ENCODE measurements at places on chromosomes 5 and 9.

GRCh38 chr9:127767909-127768331 is 10.5 kb downstream of the SH2D3C start:
- DNase-seq: no peak

- DNase-seq: no peak
Observed at GRCh38 chr9:90907056-90907445, 105.4 kb downstream of the SYK start.

GRCh38 chr9:135299239-135299590 is 180.4 kb upstream of the PPP1R26 start:
- DNase-seq: no peak

- DNase-seq: no peak
Observed at GRCh38 chr9:112809351-112809848, 58.8 kb downstream of the SNX30 start.

DNA sequence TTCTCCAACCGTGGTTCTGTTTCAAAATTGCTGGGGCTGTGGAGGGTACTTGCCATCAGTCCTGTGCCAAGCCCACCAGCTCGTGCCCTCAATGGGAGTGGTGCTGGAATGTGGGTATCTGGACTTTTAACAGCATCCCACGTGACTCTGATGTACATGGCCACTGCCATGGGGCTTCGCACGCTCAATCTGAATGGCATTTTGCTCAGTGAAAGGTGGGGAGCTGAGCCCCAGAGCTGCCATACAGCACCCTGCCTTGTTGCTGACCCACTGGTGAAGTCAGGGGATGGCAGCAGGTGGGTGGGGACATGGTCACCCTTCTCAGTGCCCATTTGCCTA is 16.6 kb upstream of the SYNPO start:
- DNase-seq: no peak

DNA sequence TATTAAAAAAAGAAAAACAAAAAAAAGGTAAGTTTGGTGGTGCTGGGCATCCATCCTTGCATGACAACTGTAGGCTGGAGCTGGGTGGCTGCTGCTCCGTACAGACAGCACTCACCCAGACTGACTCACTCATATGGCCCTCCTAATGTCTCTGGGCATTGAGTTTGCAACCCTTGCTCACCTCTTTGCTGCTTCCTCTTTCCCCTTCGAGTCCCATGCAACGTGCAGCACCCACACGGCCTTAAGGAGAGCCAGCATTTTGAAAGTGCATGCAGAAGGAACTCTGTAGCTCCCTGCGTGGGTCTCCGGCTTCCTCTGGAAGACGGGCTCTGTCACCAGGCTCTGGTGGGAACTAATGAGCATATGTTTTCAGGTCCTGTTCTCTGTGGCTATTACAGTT is 60.5 kb upstream of the ENTREP1 start:
- DNase-seq: no peak

DNA sequence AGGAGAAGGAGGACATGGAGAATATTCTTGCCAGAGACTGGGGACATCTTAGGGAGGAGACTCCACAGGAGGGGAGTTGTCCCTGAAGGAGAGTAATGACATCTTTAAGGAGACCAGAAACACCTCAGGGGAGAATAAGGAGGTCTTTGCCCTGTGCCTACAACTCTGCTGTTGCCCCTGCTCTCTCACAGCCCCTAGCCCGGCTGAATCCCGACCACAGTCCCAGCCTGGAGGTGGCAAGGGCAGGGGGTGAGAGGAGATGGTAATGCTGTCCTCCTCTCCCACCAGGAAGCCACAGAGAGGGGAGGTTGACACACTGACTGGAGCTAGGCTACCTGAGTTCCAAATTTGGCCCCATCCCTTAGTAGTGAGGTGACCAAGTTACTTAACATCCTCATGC is 30.2 kb upstream of the ENHO start:
- DNase-seq: no peak

DNA sequence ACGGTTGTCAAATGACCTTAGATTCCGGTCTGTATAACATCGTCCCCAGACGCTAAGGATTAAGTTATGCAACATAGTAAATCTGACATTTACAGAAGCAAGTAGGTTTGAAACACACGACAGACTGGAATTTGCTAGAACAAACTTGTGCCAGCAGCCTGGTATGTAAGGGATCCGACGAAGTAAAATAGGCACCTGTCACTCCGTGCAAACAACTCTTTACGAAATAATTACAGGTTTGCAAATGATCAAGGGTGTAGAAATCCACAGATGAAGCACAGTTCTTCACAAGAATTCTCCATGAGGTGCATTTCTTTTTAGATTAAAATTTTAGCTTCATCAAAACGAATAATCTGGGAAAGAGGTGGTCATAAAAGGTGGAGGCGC is 508 bp downstream of the MOCS2 start:
- DNase-seq: no peak

DNA sequence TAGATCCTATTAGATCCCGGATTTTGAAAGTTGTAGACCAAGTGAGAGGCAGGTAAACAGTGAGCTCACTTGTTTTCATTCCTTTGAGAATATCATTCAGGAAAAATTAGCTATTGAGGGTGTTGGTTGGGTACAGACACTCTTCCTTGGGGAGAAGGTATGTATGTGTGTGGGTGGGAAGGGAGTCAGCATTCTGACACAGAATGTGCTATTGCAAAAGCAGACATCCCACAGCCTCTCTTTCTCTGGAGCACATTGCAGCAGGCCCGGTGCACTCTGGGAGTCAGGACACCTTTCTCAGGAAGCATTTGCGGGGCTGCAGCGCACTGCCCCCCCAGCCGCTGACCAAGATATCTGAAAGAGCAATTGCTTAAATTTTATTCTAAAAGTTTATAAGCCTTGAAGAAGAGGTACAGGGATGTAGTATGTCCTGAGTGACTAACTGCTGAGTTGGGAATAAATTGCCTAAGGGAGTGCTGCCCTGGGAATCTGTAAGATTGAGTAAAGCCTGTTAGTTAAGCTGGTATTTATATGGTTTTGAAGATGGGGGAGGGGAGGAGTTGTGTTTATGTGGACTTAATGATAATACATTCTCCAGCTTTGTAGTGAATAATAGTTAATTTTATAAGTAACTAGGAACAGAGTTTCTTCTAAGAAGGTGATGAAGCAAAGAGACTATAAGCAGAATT is 5.2 kb downstream of the TNFAIP8 start:
- DNase-seq: no peak

DNA sequence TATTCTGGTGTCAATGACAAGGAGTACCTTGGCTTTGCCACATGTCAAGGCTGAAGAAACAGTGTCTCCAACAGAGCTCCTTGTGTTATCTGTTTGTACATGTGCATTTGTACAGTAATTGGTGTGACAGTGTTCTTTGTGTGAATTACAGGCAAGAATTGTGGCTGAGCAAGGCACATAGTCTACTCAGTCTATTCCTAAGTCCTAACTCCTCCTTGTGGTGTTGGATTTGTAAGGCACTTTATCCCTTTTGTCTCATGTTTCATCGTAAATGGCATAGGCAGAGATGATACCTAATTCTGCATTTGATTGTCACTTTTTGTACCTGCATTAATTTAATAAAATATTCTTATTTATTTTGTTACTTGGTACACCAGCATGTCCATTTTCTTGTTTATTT is 19.8 kb downstream of the CD274 start:
- no peak for DNase-seq

DNA sequence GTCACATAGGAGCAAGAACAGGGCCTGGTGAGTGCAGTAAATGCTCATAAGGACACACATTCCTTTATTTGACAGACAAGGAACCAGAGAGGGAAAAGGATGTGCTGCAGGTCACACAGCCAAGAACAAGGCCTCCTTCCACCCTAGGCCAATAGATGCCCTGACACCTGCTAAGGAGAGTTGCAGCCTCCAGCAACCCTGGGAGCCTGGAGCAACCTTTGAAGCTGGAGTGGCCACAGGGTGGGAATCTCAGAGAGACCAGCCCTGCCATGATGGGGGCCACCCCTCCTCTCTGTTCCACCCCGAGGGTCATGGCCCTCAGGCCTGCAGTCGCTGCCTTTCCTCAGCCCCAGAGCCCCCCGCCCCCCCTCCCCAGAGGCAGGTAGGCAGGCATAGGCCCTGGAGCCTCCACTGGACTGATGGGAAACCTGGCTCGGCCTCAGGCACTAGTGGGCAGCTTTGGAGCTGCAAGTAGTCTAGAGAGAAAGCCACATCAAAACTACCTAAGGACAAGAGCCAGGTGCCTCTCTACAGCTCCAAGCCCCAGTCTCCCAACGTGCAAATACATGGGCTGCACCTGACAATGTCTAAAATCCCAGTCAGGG is 116.1 kb upstream of the SPOCK1 start:
- no peak for DNase-seq

GRCh38 chr9:130267930-130268329 is 2.4 kb downstream of the HMCN2 start:
- no peak for DNase-seq

GRCh38 chr5:1130218-1130946 is 18.5 kb upstream of the SLC12A7 start:
- no peak for DNase-seq

- no peak for DNase-seq
Observed at GRCh38 chr9:35605351-35606137, 482 bp downstream of the TESK1 start.

- DNase-seq: no peak
Observed at GRCh38 chr5:73596705-73597328, 29.2 kb upstream of the ARHGEF28 start.

GRCh38 chr9:98899408-98900056 is 44.2 kb upstream of the COL15A1 start:
- DNase-seq: no peak

GRCh38 chr5:128143911-128144310 is 60.3 kb downstream of the SLC12A2 start:
- DNase-seq: no peak

GRCh38 chr9:107068581-107068980 is 205.6 kb downstream of the ZNF462 start:
- no peak for DNase-seq

GRCh38 chr5:126514558-126515141 is 80.4 kb downstream of the ALDH7A1 start:
- no peak for DNase-seq

- no peak for DNase-seq
Observed at GRCh38 chr5:153939101-153939500, 99.6 kb downstream of the FAM114A2 start.

DNA sequence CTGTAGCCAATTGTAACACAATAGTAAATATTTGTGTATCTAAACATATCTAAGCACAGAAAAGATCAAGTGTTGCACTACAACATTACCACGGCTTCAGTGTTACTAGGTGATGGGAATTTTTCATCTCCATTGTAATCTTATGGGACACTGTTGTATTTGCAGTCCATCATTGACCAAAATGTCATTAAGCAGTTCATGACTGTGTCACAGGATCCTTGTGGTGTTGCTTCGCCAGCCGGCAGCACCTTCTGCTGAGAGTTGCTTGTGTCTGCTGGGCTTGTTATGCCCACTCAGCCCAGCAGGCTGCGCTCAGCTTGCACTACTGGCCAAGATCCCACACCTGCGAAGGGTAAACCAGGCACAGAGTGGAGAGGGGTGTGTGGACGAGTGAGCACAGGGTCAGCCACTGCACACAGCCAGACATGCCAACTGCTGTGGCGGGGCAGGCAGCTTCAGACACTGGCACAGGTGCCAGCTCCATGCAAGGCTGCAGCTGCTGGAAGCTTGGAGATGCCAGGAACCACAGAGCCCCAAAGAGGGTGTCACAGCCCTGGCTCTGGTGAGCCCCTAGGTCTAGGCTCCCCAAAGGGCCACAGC is 273.7 kb downstream of the CETN3 start:
- DNase-seq: no peak

DNA sequence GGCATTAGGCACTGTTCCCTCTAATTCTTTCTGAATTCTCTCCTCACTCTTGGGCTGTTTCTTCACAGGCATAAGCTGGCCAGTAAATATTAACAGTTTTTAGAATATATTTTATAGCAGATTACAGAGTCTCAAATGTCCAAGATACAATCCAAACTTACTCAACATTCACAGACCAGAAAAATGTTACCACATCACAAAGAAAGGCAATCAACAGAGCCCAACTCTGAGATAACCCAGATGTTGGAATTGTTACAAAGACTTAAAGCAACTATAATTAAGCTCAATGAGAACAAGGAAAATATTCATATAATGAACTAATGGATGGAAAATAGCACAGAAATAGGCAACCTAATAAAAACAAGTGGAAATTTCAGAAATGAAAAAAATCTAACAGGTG is 401.1 kb upstream of the RGMB start:
- no peak for DNase-seq

GRCh38 chr5:61289241-61289640 is 42.8 kb upstream of the ZSWIM6 start:
- no peak for DNase-seq

GRCh38 chr5:119404033-119404432 is 48.2 kb downstream of the TNFAIP8 start:
- no peak for DNase-seq

DNA sequence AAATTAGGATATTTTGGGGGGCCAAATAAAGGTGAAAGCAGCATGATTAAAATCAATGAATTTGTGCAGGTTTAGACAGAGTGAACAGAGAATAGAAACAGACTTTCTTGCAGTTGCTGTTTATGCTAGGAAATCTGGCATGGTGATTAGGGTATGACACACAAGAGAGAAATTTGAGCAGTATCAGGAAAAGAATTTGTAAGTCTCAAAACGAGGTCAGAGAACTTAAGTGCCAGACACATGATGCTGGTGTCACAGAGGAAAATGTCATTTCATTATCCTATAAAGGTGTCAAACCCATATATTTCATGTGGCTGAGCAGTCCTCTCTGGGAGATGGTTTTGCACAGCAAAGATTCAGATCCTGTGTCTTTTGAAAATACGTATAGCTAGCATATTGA is 15.7 kb downstream of the LVRN start:
- DNase-seq: no peak

GRCh38 chr9:19232823-19233194 is 2.3 kb downstream of the DENND4C start:
- DNase-seq: no peak

DNA sequence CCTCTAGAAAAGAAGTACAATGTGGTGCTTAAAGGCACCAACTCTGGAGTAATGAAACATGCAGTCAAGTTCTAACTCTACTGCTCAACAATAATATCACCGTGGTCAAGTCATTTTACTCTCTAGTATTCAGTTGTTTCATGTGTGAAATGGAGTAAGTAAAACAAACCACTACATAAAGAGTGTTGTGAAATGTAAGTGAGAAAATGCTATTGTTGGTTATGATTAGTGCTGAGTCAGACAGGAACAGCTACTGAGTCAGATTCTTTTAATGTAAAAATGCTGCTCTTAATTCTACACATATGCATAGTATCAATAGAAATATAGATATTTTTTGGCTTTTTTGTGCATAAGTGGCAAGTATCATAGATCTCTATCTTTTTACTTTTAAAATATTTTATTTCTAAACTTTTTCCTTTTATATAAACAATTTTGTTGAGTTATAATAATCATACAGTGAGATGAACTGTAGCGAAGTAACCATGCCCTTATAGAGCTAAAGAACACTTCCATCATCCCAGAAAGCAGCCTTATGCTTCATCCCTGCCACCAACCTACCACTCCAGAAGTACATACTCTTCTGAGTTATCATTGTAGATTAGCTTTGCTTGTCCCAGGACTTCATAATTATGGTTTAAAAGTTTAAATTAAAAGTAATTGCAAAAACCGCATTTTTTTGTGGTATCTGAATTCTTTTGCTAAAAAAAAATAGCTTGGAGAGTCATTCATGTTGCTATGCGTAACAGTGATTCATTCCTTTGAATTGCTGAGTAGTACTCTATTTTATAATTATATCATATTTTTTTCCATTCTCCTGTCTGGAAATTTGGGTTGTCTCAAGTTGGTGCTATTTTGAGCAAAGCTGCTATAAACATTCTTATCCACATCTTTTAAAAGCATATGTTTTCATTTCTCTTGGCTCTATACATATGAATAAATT is 548.2 kb upstream of the CLINT1 start:
- DNase-seq: no peak

- no peak for DNase-seq
Observed at GRCh38 chr5:17225520-17225919, 8.1 kb downstream of the BASP1 start.

- DNase-seq: no peak
Observed at GRCh38 chr5:114838937-114839336, 330.8 kb downstream of the TRIM36 start.

All from stimulated activated CD4-positive, alpha-beta T cell treated with anti-CD3 and anti-CD28 coated beads, TNF-alpha, amount 100 ng/mL, for 4 hours (primary cell).